ACHN (cell line): ENCODE measurements at places on chromosomes 16 and 17.
A peak's percentile ranks its signal among the peaks of the same experiment; 100 is the strongest.

GRCh38 chr17:76700617-76701470, 9.9 kb downstream of the MXRA7 start:
- DNase-seq = peak; percentile 82

- peak; percentile 57 for DNase-seq
Measured at GRCh38 chr16:30368122-30368791, 2.0 kb downstream of the TBC1D10B start.

DNA sequence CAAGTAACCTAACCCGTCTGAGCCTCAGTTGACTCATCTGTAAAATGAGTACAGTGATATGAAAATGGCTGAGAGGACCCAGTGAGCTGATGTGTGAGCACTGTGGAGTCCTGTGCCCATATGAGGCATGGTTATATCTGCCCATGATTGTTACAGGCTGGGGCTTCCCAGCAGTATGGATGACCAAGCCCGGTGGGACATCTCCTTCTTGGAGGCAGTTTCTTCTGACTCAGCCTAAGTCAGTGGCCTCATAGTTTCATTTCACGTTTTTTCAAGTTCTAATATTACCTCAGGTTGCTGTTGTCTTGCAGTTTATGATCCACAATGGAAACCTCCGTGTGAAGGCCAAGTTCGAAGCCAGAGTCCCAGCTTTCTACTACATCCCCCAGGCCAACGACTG, 4.8 kb downstream of the ADAP2 start:
- DNase-seq = no peak

DNA sequence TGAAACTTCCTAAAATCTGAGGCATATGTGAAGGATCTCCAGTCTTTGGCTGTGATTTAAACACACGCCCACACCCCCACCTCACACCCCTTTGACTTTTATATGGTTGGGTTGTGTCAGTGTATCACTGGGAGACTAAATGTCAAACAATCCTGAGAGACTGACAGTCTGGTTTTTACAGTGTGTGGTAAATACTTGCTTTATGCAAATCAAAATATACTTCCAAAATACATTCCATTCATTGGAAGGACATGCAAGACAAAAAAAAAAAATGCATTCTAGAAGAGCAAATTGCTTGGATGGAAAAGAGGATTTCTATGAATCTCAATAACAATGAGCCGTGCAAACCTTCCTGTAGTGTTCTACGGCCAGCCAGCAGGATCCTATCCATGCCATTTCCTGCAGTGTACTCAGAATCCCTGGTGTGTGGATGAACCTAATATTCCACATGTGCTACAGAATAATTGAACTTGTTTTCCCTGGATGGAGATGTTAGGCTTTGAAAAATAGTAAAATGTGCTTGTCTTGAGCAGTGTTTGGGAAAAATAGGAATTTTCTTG, 602.1 kb upstream of the GOT2 start:
- DNase-seq = no peak

DNA sequence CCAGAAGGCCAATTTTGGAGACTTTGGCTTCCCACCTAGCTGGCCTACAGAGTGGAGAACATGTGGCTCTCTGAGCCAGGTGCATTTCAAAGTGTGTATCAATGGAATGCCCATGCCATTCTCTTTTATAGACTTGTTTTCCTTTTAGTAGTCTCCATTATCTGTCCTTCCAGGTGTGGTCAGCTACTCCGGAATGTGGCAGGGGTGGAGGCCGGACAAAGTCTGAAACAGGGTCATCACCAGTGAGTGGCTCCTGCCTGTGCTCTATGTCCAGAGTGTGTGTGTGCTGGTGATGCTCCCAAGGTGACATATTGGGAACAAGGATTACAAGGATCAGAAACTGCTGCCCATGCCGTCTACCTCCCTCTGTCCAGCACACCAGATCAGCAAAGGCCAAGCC, 3.8 kb upstream of the TMEM220 start:
- DNase-seq = no peak
